Ecto neural progenitor cell (in vitro differentiated cells): ENCODE measurements at places on chromosomes 5 and 9.

DNA sequence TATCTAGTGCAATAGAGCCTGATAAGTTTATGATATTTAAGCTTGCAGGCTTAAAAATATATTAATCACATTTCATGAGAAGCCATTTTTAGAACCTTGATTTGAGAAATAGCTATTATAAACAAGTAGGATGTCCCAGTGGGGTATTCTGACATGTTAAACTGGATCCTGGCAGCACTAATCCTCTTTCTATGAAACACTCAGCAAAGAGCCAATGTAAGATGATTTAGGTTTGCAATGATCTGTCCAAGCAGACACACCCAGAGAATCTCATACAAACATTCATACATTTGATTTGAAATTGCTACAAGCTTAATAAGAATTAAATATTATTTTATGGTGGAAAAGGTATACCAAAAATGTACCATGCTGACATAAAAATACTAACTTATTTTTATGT, 86.5 kb downstream of the ERP44 start:
- no peak for DNase-seq

- no peak for DNase-seq
Measured at GRCh38 chr9:135840107-135840506, 67.2 kb downstream of the CAMSAP1 start.

- no peak for DNase-seq
Measured at GRCh38 chr5:109922381-109922995, 232.8 kb downstream of the MAN2A1 start.

DNA sequence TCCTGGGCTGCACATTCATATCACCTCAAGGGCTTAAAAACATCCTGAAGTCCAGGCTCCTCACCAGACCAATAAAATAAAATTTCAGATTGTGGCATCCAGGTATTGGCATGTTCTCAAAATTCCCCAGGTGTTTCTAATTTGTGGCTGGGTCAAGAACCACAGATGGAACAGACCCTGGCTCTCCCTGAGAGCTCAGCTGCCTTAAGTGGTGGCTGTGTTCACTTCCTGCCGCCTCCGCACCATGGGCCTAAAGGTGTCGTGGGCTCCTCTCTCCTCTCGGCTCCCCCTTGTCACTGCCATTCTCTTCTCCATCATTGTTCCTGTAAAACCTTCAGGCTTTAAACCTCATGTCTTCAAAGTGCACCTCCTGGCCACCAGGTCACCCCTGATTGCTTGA, 17.8 kb upstream of the CCNJL start:
- DNase-seq, result no peak

- no peak for DNase-seq
Measured at GRCh38 chr9:114051706-114052105, 26.4 kb downstream of the AMBP start.

- DNase-seq, result no peak
Measured at GRCh38 chr5:170430866-170431437, 41.8 kb upstream of the KCNMB1 start.

- DNase-seq, result no peak
Measured at GRCh38 chr5:162762119-162762518, 675.3 kb upstream of the CCNG1 start.

- DNase-seq, result no peak
Measured at GRCh38 chr9:4086119-4087090, 213.5 kb downstream of the GLIS3 start.

DNA sequence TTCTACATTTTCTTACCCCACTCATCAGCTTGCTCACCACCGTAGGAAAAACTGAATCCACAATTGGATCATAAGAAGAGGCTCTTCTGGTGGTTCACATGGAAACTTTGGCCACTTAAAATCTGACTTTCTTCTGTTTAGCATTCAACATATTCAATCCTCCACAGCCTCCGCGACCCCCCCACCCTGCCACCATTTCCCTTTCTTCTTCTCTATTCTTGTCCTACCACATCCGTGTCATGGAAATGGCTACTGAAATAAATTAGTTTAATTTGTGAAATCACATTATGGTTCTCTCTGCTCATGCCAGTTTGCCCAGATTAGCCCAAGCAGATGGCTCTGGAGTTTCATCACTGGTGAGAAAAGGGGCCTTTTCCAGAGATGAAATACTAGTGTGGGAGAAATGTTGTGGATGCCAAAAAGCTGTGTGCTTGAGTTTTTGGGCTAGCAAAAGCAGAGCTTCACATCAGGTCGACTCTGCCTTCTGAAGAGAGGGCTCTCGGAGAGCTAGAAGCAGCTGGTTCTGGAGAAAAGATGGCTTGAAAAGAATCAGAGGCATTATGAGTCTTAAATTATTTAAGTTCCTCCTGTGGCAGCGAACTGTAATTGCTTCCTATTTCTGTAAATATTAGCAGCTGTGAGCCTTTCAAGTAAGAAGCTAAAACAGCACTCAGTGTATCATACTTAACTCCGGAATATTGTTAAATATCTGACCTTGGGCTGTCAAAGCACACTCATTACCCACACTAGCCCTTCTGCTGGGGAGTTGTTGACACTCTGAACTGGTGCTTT, 107.1 kb downstream of the MAT2B start:
- DNase-seq, result no peak

DNA sequence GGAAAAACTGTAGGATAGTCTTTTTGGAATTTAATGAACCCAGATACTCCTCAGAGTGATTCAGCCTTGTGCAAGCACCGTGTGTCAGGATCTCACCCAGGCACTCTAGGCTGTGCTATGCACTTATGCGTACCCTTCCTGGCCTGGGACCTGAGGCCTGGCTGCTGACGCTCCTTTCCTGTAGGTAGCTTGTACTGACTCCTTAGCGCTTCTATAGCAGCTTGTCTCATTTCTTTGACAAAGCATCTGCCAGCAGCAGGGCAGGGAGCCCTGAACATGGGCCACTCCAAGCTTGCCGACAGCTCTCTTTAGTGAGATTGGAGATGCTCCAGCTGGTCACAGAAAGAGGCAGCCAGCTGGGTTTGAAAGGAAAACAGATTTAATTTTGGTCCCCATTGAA, 147.3 kb downstream of the SGCD start:
- no peak for DNase-seq
